ENCODE measurements at places on chromosomes 5 and 9.

GRCh38 chr5:132684491-132684890, 10.7 kb downstream of the IL4 start:
- DNase-seq, result no peak

GRCh38 chr5:149782018-149782894, 52.1 kb downstream of the PPARGC1B start:
- no peak for DNase-seq

DNA sequence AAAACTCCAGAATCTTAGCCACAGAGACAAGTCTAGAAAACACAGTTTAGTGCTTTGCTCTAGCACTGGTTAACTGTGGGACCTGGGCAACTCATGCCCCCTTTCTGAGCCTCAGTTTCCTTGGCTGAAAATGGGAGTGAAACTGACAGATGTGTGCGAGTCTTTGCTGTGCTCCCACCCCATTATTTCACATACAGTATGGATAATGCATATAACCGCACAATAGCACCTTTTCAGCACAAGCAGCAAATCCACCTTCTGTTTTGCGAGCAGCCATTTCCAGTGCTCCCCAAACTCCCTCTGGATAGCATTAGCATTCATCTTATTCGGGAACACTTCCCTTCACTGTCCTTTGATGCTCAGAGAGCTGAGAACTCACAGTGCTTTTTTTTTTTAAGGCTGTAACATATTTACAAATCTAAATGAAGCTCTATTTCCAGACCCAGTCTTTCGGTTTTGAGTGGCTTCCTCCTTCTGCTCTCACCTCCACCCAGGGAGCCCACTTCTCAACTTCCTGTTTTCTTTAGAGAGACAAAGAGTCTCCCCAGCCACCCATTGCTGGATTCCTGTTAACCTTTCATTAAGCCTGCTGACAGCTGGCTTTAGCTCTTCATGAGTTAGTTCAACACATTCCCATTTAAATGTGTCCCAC, 49.2 kb downstream of the TIMD4 start:
- DNase-seq, result peak; percentile 32

GRCh38 chr9:106526716-106527204, 336.2 kb upstream of the ZNF462 start:
- no peak for DNase-seq

DNA sequence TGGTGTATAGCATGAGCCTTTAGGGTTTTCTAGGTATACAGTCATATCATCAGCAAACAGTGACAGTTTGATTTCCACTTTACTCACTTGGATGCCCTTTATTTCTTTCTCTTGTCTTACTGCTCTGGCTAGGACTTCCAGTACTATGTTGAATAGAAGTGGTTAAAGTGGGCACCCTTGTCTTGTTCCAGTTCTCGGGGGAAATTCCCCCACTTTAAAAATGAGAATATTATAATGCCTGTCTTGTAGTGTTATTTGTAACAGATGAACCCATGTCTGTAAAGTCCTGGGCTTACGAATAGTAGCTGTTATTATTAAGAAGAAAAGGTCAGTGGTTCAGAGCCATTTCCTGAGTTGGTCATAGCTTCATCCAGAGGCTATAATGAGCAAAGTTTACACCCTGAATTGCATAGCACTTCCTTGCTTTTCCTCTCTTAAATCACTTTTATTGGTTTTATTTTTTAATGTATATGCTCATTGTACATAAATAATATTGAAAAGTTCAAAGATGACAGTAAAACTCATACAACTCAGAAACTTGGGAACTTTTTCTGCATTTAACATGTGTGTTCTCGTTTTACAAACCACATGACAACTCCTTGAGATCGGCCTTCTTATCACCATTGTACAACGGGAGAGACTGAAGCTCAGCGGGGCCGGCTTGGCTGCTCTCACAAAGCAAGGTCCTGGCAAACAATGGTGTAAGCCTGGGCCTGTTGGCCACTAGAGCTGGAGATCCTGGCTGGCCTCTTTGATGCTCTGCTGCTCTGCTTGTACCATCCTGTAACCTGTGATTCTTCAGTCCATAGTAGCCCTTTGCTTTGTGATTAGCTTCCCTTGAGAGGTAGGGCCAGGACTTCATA, 85.2 kb downstream of the CYFIP2 start:
- DNase-seq, result no peak

DNA sequence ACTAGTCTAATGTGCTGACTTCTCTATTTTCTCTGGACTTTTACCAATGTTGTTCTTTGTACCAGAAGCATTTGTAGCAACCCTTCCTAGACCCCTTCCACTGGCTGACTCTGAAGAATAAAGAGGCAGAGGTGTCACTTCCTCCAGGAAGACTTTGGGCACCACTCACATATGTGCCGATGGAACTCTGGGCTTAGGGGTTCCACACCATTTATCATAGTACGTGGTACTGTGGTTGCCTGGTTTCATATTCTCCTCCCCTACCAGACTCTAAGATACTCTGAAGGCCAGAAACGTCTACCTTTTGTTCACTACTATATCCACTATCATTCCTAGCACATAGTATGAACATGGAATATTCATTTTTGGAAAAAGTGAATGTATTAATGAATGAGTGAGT, 88.0 kb downstream of the BNC2 start:
- DNase-seq, result no peak

DNA sequence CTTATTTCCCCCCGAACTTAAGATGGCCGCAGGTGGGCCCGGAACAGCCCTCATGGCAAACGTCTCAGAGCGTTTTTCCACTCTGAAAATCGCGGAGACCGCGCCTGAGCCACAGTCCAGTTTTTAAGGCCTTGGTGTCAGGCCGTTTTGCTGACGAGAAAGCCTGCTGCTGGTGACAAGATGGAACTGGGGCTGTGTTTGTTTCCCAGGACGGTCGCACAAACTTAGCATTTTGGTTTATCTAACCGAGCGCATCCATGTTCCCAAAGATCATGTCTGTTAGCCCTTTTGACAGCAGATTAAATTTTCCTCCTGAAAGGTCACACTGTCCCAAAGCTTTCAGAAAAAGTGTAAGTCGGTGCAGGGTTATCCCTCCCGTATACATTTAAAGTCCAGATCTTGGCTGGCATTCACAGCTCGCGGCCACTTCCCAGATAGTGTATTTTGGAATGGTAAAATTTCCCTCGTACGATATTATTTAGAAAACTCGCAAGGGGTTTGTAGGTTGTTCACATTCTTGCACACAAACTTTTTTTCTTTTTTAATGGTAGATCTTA, 812 bp downstream of the SREK1 start:
- no peak for DNase-seq

- DNase-seq, result no peak
These were observed 113.8 kb upstream of the SPRY4 start for GRCh38 chr5:142438573-142438972.

DNA sequence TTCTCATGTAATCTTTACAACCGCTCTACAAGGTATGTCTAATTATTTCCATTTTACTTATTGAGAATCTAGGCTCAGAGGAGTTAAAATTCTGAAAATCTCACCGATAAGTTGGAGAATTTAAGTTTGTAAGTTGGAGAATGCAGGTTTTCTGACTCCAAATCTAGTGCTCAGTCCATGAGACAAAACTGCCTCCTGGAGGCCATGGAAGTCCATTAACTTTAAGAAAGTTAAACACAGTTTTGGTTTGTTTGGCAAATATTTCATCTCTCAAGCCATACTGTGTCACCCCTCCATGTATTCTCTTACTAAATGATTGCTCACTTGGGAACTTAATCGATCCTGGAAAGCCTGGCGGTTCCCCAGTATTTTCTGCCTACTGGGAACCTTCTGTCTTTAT, 52.6 kb downstream of the INIP start:
- no peak for DNase-seq

DNA sequence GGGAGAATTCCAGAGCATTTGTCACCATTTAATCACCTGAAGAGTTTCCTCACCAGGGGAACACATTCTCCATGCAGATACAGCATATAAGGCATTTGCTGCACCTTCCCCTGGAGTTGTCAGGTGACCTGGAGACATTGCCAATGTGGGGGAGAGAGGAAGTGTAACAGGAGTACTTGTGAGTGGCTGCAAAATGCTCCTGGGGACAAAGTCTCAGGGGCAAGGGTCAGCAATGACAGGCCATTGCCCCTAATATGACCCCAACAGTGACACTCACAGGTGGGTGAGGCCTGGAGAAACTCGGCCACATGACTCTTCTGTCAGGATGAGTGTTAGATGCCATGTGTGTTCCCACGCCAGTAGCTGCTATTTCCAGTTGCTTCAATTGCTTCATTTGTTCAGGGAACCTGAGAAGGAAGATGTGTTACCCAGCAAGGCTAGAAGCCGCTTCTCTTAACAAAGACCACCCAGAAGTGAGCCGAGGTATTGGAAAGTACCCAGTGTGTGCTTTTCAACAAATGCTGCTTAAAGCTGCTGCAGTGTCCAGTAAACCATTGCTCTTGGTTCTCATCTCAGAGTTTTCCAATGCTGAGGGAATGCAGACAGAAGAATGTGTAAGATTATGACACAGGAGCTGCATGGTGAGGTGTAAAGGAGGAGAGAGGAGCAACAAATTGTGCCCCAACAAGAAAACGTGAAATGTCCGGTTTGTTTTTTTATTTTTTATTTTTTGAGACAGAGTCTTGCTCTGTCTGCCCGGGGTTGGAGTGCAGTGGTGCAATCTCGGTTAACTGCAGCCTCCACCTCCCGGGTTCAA, 128.2 kb upstream of the SLC44A1 start:
- DNase-seq, result no peak

DNA sequence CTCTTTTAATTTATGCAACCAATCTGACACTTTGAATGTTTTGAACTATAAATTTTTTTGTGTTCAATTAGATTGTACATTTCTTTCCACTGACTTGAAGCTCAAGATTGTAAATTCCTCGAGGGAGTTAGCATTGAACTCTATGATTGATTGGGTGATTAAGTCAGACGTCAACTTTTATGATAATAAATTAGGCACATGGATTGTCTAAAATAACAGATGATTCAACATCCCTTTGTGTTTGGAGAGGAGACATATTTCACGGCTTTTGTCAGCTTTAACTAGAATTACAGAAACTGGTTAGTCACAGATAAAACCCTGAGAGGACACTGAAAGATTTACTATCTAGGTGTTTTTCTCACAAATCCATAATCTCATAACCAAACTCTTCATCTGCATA, 32.7 kb upstream of the TXNDC8 start:
- DNase-seq, result no peak

DNA sequence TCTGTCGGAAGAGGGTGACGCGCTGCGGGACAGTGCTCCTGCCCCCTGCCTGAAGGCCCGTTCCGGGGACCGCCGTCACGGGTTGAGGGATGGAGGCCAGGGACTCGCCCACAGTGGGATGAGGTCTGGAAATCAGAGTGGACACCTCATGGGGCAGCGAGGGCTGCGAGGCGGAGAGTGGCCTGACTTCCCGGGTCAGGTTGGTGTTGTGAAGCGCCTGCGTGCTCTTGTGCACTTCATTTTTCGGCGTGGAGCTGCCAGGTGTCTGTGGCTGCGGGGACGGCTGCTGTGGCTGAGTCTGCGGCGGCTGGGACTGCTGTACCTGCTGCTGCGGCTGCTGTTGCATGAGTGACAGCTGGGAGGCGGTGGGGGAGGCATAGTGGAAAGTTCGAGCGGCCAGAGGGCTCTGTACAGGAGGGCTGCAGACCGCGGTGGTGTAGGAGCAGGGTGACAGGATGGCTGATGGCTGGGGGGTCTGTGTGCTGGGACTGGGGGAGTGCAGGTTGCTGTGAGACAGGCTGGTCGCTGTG, 434.1 kb downstream of the HCN1 start:
- DNase-seq, result no peak

DNA sequence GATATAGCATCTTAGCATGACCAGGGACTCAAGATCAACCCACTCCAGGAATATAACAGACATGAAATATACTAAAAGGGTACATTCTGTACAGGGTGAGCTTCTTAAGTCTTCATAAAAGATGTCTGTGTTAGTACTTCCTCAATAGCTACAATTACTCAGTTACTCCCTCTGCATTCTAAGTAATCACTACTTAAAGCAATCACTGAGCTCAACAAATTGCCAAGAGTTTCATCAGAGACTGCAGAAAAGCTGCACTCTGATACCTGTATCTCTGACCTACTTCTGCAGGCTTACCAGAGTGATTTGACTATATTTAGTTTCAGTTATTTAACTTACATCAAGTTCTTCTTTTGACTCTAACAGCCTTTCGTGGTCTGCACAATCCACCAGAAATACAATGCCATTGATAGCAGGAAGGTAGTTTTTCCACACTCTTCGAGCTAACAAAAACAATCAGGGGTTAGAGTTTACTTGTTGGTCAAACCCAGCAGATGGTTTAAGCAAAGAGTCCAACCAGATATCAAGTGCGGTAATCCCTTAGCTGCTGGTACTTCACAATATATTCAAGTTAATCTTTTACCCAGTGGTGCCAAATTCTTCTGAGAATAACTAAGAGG, 23.3 kb downstream of the SAR1B start:
- no peak for DNase-seq

DNA sequence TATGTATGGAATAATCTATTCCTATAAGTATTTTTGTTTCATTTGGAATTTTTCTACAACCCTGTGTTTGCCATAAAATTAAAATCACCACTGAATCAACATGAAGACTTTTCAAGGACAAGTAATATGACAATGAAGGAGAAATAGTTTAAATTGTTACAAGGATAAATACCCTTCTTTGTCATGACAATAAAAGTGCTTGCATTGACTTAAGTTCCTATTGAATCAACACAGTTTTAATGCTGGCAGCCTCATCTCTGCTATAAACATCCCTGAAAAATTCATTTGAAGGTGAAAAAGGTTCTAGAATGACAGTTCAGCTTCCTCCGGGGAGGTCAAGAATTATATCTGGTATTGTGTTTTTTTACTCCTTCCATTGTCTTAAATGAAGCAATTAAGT, 1105.1 kb upstream of the CDH9 start:
- no peak for DNase-seq

- DNase-seq, result no peak
These were observed 1568.5 kb upstream of the NUDT12 start for GRCh38 chr5:105131045-105131444.

- no peak for DNase-seq
These were observed 46.5 kb upstream of the IRX2 start for GRCh38 chr5:2797981-2798380.

- DNase-seq, result no peak
These were observed 146.3 kb downstream of the SNX18 start for GRCh38 chr5:54663866-54664265.

GRCh38 chr5:127699416-127699815, 3.8 kb upstream of the CCDC192 start:
- no peak for DNase-seq

- no peak for DNase-seq
These were observed 101.3 kb upstream of the PHYKPL start for GRCh38 chr5:178333821-178334481.

GRCh38 chr5:34919077-34919476, 3.6 kb downstream of the BRIX1 start:
- no peak for DNase-seq

GRCh38 chr5:124888622-124889485, 142.4 kb upstream of the ZNF608 start:
- no peak for DNase-seq

- no peak for DNase-seq
These were observed 1.1 kb downstream of the RUSC2 start for GRCh38 chr9:35490910-35491465.

GRCh38 chr9:134602547-134603362, 38.8 kb upstream of the COL5A1 start:
- no peak for DNase-seq

Measured in CD4-positive, alpha-beta T cell treated with Interleukin-15 for 1 hour (primary cell).